NCI-H187 (cell line): ENCODE measurements at places on chromosomes 2 and 18.

DNA sequence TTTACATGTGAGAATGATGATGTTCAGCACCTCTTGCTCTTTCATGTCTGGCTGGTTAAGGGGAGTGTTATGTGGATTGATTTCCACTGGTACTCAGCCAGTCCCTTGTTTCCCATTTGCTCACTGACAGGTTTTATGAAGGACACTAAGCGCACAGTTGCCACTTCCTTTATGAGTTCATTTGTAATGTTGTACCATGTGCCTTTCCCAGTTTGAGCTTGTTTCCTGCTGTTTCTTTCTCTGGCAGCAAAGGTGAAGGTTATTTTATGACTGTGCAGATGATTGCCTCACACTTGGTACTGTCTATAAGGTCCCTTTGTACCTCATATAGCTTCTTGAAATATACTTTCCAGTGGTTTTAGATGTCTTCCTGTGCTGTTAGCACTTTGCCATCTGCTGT, 1700.5 kb upstream of the TMEFF2 start:
- DNase-seq, result no peak

DNA sequence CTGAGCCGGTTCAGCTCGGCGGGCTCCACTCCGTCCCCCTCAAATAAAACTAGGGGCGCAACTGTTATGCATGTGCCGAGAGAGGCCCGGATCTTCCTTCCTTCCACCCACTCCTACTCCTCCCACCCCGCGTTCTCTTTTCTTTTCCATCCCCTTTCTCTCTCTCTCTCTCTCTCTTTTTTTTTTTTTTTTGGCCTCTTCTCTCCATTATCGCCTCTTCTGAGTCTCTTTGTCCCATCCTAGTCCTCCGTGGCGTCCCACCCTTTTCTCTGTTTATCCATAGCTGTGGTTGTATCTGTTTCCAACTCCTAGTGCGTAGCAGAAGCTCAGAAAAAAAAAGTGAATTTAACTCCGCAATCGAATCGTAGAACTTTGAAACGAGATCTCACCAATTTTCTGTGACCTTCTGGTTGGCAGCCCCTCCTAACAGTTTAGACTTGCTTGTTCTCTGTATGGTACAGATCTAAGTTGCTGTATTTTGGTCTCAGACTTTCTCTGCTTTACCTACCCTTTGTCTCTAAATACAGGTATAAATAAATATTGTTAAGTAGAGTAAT, 3.6 kb downstream of the RAX start:
- no peak for DNase-seq

DNA sequence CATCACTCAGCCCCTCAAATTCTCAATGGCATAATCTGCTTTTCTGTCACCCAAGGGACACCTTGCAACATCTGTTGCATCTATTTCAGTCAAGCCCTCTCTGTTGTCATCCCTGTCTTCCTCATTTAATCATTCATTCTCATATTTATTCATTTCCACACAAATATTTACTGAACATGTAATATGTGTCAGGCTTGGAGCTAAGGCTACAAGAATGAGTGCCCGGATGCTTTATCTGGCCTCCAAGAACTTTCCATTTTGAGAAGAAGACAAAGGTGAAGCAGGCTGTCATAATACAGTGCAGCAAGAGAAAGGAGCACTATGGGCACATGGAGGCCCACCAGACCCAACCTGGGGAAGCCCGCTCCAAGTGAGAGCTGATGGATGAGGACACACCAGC, 15.6 kb downstream of the IL18RAP start:
- DNase-seq, result no peak

GRCh38 chr18:13136904-13137669, 81.5 kb upstream of the LDLRAD4 start:
- no peak for DNase-seq

DNA sequence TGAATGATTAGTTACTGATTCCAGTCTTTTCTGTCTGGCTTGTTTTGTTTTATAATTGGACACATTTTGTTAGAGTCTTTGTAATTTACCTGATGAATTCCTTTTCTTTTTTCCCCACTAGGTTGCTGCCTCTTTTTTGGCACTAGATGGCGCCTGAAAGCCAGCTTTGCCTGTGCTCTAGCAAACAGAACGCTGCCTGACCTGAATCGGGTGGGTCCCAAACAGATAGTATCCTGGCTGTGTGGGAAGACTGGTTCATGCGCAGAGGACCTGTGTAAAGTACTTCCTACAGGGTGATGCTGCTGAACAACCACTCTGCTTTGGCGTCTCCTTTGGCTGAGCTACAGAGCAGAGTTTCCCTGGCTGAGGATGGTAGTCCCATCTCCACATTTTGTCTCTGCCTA, 288.2 kb downstream of the IKZF2 start:
- DNase-seq, result no peak

- DNase-seq, result no peak
Measured at GRCh38 chr2:174836995-174837390, 72.7 kb upstream of the CHRNA1 start.

GRCh38 chr2:29703336-29703735, 218.1 kb downstream of the ALK start:
- DNase-seq, result no peak

GRCh38 chr2:191226196-191226595, 19.0 kb upstream of the MYO1B start:
- DNase-seq, result no peak

DNA sequence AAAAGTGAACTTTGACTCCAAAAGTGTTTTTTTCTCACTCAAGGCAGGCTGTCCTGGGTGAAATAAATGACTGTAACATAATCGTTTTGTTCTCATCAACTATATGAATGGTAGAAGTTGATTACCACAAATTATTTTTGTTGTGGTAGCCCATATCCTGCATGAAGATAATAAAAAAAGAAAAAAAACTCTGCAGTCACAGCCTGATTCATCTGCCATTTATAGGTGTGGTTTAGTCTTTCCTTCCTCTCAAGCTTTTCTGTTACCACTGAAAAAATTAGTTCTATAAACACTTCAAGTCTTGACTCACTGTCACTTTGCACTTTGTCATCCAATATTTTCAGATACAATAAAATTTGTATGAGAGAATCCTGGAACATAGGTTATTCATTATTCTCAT, 522.0 kb downstream of the PLCL1 start:
- no peak for DNase-seq

GRCh38 chr2:201807452-201807999, 1.2 kb downstream of the CDK15 start:
- no peak for DNase-seq

DNA sequence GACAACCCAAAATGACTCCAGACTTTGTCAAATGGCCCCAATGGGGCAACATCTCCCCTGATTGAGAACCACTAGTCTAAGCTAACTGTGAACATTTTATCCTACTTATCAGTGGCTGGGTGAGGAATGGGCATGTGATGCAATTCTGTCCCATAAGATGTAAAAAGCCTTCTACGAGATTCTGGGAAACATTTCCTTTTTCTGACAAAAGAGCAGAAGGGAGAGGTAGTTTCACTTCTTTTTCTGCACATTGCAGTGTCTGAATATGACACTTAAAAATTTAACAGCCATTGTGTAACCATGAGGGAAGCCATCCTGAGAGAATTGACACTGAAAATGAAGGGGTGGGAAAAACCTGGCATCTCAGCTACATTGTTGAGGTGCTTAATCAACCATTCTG, 17.3 kb upstream of the MARCHF4 start:
- DNase-seq, result no peak

GRCh38 chr2:37877457-37878315, 47.4 kb upstream of the RMDN2 start:
- DNase-seq, result peak; percentile 31

GRCh38 chr2:71190656-71191569, 36.0 kb downstream of the PAIP2B start:
- no peak for DNase-seq

DNA sequence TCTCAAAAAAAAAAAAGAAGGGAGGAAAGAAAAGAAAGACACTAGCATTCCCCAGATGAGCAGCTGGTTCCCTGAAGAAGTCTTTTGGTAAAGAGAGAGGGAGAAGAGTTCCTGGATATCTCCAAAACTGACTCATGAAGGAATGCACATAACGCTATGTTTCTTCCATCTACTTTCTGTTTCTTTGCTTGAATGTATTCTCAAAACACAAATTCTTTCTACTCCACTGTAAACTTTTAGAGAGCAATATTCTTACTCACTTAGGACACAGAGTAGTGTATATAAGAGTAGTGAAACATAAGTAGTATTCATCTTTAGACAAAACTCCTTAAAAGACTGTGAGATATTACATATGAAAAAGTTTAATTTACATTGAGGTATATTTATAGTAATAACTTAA, 64.2 kb downstream of the TRIP12 start:
- DNase-seq, result no peak

DNA sequence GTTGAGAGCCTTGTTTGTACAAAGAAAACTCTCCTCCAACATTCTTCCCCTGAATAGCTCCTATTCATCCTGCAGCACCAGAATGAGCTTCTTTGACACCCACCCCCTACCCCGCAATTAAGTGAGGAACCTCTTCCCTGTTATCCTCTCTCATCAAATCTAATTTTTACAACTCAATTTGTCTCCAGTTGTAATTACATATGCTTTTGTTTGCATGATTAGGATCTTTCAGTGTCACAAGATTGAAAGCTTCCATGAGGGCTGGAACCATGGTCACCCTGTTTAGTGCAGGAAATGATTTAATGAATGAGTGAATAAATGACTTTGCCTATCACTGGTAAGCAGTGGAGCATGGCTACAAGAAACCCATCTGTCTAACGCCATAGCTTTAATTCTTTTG, 334.6 kb upstream of the KLHL29 start:
- DNase-seq, result no peak

GRCh38 chr2:121925466-121925865, 170.0 kb downstream of the TSN start:
- DNase-seq, result no peak

DNA sequence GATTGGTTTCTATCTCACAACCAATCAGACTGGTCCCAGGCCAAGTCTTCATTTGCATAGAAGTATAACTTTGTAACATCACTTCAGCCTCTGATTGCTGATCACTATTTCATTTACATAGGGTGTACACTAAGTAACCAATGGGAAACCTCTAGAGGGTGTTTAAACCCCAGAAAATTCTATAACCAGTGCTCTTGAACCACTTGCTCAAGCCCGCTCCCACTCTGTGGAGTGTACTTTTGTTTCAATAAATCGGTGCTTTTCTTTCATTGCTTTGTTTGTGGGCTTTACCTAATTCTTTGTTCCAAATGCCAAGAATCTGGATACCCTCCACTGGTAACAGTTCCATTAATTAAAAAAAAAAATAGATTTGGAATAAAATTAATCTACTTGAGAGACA, 77.0 kb downstream of the TMEFF2 start:
- DNase-seq, result no peak

DNA sequence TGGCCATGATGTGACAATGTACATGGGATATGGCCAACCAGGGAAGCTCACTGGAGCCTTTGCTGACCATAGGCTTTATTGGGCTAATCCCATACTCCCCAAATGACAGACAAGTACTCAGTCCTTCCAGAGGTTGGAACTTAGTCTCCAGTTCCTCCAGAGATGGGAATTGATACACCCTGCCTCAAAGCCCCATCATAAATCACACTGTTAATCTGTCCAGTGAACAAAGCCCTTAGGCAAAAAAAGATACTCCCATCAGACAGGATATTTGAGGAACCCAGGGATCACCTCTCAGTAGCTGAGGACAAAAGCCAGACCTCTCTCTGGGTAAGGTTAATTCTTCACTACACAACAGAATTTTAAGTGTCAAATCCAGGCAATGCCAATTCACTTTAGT, 247.5 kb upstream of the CDH20 start:
- no peak for DNase-seq

DNA sequence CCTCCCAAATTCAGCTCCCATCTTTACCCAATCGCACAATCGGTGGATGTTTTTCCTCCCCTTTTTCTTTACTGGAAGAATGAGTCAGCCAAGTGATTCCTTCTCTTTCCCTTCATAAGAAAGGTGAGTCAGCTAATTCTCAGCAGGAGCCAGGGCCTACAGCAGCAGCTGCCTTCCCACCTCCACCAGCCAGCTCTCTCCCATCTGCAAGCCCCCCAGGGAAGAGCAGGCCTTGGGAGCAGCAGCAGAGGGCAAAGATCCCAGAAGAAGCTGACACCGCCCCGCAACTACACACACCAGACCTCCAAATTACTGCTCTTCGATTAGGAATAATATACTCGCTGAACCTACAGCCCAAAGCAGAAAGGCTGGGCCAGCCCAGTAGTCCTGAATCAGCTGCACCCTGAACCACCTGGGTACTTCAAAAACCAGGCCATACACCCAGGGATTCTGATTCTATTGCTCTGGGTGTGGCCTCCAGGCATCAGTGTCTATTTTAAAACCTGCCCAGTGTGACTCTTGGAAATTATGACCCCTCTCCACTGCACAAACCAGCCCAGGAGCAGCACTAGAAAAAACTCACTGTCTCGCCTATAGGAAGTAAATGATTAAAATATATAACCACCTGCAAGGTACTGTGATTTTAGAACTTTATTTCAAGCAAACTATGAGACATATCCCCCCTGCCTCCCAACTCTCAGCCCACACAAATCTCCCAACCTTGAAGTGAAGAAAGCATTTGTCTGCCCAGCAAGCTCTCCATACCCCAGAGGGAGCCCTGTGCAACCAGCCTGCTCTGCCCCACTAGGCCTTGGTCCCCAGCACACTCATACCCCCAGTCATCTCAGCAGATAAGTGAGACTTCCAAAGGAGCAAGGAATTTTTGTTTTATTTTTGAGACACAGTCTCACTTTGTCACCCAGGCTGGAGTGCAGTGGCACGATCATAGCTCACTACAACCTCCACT, 7.3 kb downstream of the SFXN5 start:
- DNase-seq, result no peak

DNA sequence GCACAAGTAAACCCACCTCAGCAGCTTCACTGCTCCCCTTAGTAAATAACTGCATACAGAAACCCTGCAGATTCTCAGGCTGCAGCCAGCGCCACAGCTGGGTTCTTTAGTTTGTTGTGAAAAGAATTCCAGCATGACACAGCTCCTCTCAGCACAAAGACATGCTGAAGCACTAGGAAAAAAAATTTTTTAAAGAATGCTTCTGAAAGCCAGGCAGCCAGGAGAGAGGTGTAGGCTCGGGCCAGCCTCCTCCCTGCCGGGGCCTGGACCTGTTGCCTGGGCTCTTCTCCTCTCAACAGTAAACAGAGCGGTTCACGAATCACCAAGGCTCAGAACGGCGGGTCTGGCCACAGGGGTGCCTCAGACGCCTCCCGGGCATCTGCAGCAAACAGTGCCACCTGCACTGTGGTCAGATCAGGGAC, 95.7 kb upstream of the POU3F3 start:
- DNase-seq, result no peak

DNA sequence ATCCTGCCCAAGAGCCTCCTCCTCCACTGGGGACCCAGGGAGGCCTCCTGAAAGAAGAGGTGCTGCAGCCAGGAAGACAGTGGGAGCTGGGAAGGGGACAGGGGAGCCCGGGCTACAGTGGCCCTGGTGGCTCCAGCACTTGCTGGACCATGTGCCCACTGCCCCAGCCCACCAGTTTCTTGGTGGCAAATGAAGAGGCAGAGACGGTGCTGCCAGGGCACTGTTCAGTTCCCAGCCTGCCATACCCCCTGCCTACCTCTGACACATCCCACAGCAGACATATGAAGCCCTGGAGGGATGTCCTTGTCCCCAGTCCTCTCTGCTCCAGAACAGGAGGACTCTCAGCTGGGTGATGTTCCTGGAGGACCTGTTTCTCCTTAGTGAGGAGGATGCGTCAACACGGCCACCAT, 3.7 kb downstream of the RAMP1 start:
- DNase-seq, result no peak

GRCh38 chr18:74497324-74497676, 1.1 kb downstream of the CNDP2 start:
- DNase-seq, result no peak
